ENCODE measurements at places on chromosomes 5 and 9.

DNA sequence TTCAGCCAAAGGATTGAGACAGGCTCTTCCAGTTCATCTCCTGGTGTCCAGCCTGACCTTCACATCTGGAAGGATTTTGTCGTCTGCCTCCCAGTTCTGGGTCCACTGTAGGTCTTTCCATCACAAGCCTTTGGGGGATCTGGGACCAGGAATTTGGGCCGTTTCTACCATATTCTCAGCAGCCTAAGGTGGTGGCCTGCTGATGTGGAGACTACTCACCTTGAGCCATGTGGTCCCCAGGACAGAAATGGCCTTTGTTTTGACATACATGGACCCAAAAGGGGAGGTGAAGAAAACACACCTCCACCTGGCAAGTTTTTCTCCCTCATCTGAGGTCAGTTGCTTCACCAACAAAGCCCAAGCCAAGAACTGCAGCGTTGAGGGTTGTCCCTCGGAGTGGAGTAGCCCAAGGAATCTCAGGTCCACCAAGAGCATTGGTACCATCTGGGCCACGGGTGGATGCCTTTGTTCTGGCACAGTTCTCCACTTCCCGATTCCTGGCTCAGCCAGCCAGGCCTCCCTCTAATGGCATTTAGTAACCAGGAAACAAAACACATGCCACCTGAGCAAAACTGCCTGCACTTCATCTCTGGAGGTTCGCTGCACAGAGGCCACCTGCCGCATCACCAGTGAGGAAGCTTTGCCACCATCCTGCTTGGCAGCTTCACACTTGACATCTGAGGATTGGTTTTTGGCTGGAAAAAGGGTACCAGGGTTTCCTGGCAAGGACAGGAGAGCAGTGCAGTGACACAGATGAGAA is 24.7 kb downstream of the AMBP start:
- DNase-seq, result no peak

DNA sequence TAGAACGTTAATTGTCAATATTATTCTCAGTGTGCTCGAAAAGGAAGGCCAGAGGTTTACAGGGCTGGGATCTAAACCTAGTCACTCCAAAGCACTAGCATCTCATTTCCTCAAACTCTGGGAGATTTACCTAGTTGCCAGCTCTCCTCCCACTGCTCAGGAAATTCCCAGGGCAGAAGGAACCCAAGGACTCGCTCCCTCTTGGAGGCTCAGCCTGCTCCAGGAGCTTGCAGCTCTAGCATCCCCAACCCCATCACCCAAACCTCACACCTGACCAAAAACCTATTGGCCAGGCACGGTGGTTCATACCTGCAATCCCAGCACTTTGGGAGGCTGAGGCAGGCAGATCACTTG is 26.0 kb downstream of the SERINC5 start:
- no peak for DNase-seq

GRCh38 chr5:144422018-144422727 is 251.5 kb downstream of the KCTD16 start:
- DNase-seq, result no peak

DNA sequence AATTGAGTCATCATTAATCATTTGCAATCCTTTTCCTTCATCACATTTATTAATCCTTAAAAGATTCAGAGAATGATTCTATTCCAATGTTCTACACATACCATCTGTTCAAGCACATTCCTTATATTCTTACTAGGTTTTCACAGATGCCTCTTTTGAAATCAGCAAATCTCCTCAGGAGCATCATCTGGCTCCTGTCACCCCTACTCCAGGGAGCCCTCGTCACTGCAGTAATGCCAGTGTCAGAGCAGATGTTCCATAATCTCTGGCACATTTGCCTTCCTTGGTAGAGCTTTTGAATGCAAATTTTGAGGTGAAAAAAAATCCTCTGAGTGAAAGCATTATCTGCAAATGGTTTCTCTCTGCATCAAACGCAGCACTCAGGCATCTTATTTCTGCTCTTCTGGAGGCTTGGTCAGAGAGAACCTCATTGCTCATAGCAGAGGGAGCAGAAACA is 7.6 kb upstream of the KCNV2 start:
- DNase-seq, result no peak

- DNase-seq, result no peak
These were observed 11.4 kb downstream of the TMEM245 start for GRCh38 chr9:109108318-109108717.

DNA sequence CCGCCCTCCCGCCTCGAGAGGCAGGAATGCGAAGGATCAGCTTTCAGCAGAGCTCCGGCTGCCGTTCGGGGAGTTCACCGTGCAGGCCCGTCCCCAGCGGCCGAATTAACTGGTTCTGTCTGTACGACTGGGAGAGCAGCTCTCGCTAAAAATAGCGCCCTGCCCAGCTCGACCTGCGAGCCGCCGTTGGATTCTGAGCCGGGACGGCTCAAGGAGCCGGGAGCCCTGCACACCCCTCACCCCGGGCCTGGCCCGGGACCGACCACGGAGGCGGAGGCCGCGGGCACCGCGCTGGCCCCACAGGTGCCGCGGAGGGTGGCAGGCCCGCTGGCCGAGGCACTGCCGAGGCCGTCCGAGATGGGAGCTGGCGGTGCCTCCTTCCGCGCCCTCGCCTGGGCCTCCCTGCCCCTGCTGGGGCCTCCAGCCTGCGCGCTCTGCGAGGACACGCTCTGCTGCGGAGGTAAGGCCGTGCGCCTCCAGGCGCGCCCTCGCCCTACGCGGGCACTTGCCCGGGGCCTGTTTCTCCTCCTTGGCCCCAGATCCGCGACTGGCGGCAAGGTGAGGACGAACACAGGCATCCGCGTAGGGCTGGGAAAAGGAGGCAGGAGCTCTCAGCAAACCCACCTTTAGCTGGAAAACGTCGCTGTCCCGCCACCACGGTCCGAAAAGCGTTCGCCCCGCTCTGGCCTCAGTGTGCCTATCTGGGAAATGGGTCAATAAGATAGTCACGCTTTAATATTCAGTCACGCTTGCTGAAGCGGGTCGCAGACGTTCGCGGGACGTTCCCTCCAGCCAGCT is 53.1 kb upstream of the DAB2IP start:
- DNase-seq, result no peak

GRCh38 chr9:109937861-109938453 is 158.0 kb downstream of the PALM2AKAP2 start:
- no peak for DNase-seq

DNA sequence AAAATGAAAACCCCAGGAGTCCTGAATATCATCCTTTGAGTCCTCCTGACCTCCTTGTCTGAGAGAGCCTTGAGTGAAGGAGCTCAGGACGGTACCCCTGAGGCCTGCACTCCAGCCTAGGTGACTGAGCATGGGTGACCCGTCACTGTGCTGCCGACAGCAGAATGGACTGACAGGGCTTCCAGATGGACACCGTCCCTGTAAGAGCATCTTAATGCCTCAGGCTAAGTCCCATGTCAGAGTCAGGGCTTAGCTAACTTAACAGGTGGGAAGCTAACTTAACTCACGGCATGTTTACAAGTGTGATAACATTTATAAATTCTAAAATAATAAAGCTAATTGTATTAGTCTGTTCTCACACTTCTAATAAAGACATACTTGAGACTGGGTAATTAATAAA is 68.3 kb downstream of the IL6ST start:
- DNase-seq, result no peak

GRCh38 chr9:130830231-130830760 is 4.8 kb upstream of the ABL1 start:
- no peak for DNase-seq

DNA sequence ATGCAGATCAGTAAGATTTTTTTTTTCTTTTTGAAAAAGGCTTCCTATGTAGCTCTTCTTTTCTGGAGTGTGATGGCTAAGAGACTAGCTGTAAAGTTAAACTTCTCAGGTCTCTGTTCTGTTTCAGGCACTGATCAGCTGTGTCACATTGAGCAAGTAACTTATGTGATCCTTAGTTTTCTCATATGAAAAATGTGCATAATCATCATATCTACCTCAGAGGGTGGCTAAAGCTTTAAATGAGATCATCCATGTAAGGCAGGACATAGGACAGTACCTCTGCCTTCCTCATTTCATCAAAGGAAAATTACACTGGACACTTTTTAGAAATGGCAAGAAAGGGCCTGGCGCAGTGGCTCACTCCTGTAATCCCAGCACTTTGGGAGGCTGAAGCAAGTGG is 235.9 kb upstream of the TYRP1 start:
- DNase-seq, result no peak

All from stimulated activated CD4-positive, alpha-beta T cell treated with anti-CD3 and anti-CD28 coated beads, TNF-alpha, amount 100 ng/mL, for 1 hour (primary cell).